NCI-H1417 (cell line): ENCODE measurements at places on chromosomes 1 and 21.

GRCh38 chr1:200180821-200181220 lies 153.3 kb downstream of the NR5A2 start:
- DNase-seq = no peak

- no peak for DNase-seq
Measured at GRCh38 chr1:8903410-8903809, 24.9 kb upstream of the ENO1 start.

GRCh38 chr21:33936301-33937038 lies 20.9 kb upstream of the ATP5PO start:
- DNase-seq = peak; percentile 52

GRCh38 chr1:154419620-154420571 lies 14.8 kb downstream of the IL6R start:
- DNase-seq = no peak

DNA sequence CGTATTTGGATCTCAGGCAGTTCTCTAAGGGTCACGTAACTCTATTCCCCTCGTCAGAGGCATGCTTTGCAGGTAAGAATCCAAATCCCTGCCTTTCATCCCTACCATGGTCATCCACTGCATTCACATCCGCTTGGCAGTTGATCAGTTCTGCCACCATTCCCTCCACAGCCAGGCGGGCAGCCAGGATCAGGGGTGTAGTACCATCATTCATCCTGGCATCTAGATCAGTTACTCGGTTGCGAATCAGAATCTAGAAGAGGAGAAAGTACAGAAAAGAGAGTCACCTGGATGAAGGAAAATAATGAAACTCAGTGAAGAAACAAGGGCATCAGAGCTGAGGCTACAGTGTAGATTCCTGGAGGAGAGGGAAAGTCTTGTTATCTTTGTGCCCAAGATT lies 22.0 kb upstream of the ADAM30 start:
- DNase-seq = no peak

DNA sequence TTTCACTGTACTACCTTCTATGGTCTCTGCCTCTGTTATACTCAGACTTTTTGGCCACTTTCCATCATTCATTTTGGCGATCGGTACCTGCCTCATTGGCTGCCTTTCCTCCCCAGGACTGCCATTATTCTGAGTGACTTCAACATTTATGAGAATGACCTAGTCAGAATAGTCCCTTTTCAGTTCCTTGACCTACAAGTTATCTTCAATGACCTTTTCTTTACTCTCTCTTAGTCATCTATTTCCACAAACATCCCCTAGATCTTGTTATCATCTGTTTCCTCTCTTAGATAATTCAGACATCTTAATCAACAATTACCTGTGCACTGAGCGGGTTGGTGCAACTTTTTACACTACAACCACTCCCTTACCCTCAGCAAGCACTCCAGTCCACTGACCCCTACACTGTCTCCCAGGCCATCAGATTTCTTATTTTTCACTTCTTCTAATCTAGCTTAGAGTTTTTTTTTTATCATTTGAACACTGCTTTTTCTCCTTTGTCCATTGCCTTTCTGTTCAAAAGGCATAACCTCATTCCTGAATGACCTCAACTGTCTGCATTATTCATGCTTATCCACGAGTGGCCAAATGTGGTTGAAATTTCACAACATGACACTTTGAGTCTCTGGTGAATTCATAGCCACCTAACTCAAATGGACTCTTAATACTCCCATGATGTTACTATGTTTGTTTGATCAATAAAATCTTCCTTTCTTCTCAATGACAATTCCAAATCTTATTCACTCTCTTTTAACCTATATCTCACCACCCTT lies 112.7 kb downstream of the HMCN1 start:
- no peak for DNase-seq

- no peak for DNase-seq
Measured at GRCh38 chr1:153934746-153935145, 11.8 kb downstream of the DENND4B start.
